Activated CD4-positive, alpha-beta T cell treated with anti-CD3 and anti-CD28 coated beads for 36 hours (primary cell): ENCODE measurements at places on chromosomes 12 and 14. TPM values are rescaled to one million over a fixed set of nuclear protein-coding genes. Genes with fewer than 3 reads are reported as not detected.

IL22 gene
- 1.4 TPM for total RNA-seq

CCDC177 gene
- not detected for total RNA-seq

DNA sequence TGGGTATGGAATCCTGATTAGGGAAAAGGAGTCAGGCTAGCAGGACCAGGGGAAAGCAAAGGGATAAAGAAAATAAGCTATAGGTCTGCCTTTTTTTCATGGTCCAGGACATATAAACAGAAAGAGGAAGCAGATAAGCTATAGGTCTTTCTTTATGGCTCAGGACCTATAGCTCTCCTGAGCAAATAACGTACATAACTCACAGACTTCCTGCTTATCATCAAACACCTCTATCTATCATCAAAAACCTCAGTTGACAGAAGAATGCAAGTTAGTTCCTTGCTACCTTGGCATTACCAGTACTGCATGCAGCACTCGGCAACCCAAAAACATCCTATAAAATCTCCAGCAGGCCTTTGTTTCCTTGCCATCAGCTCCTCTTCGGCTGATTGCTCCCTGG is 238.7 kb upstream of the OR4E1 start:
- H3K27me3 ChIP-seq = no peaks in the 10 kb centered on the region
- H3K27ac ChIP-seq = peak overlapping the region; percentile 78

GPR132 gene
- total RNA-seq = 35.4 TPM

GRCh38 chr12:120327593-120327992 is at the start of gene PLA2G1B:
Gene PLA2G1B, minus strand, starts transcription at chr12:120327779. Its CDS starts 26 bp downstream, at chr12:120327753.
- H3K4me1 ChIP-seq = peaks cover 3% of the 10 kb centered on the region
- H3K27ac ChIP-seq = no peak within 1 kb of the TSS
- no peak within 1 kb of the TSS for H3K4me3 ChIP-seq
- H3K27me3 ChIP-seq = no peaks in the 10 kb centered on the region
- no peaks in the 10 kb centered on the region for H3K36me3 ChIP-seq

DNA sequence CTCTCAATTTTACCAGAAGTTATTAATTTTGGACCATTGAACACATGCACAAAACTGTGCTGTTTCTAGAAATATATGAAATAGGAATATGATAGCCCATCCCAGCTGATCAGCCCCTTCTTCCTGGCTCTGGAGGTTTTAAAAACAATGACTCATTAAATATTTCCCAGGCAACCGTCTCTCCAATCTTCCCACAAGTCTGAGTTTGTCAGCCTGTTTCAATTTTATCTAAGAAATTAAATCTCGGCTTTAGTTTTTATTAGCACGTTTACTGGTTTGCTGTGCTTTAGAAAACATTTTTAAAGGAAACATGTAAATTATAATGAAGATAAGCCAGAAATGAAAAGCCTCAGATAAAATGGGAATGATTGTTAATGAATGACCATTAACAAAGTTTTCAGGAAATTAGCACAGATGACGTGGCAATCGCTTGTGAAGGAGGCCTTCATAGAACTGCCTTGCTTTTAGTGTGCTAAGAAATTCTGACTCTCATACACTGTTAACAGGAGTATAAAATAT is 89.3 kb upstream of the RAP1B start:
- H3K4me3 ChIP-seq = no peak overlapping the region
- H3K4me1 ChIP-seq = peaks cover 6% of the 10 kb centered on the region
- H3K27ac ChIP-seq = no peak overlapping the region
- DNase-seq = no peak

LRP1 gene
- total RNA-seq = 2.7 TPM

GRCh38 chr12:13735734-13736133 is 245.7 kb downstream of the GRIN2B start:
- H3K27ac ChIP-seq = no peak overlapping the region
- no peaks in the 10 kb centered on the region for H3K4me1 ChIP-seq
- DNase-seq = no peak

- peaks cover 3% of the 10 kb centered on the region for H3K4me1 ChIP-seq
- no peaks in the 10 kb centered on the region for H3K36me3 ChIP-seq
- no peak for DNase-seq
- H3K27ac ChIP-seq = no peak overlapping the region
- H3K27me3 ChIP-seq = peaks cover 11% of the 10 kb centered on the region
Measured at GRCh38 chr12:104951759-104952509, 6.2 kb downstream of the SLC41A2 start.

GRCh38 chr12:48165089-48165981 is 8.0 kb upstream of the ASB8 start:
- H3K27me3 ChIP-seq = no peaks in the 10 kb centered on the region
- DNase-seq = peak; percentile 62
- peaks cover 7% of the 10 kb centered on the region for H3K4me1 ChIP-seq
- no peaks in the 10 kb centered on the region for H3K36me3 ChIP-seq

REC8 gene
- total RNA-seq = 27.7 TPM

- no peak for DNase-seq
- no peak overlapping the region for H3K27ac ChIP-seq
- no peaks in the 10 kb centered on the region for H3K27me3 ChIP-seq
- no peak overlapping the region for H3K4me3 ChIP-seq
- H3K36me3 ChIP-seq = no peaks in the 10 kb centered on the region
- H3K4me1 ChIP-seq = no peaks in the 10 kb centered on the region
Measured at GRCh38 chr12:70948236-70948975, 27.9 kb upstream of the PTPRR start.

DNA sequence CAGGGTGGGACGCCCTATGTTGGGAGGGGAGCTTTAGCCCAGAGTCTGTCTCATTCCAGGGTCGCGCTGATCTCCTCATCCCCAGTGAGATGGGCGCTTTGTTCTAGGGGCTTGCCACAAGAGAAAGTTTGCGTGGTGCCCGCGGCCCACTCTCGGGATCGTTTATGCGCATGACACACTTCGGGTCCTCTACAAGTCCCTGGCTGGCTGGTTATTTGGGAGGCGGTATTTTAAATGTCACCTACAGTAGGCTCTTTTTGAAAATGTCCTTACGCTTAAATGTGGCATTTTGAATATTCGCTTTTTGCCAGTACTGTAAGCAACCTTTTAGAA is 541 bp downstream of the GOLT1B start:
- H3K36me3 ChIP-seq = peaks cover 24% of the 10 kb centered on the region
- peaks cover 42% of the 10 kb centered on the region for H3K4me1 ChIP-seq
- H3K27ac ChIP-seq = no peak overlapping the region
- no peaks in the 10 kb centered on the region for H3K27me3 ChIP-seq
- peak; percentile 60 for DNase-seq

DNA sequence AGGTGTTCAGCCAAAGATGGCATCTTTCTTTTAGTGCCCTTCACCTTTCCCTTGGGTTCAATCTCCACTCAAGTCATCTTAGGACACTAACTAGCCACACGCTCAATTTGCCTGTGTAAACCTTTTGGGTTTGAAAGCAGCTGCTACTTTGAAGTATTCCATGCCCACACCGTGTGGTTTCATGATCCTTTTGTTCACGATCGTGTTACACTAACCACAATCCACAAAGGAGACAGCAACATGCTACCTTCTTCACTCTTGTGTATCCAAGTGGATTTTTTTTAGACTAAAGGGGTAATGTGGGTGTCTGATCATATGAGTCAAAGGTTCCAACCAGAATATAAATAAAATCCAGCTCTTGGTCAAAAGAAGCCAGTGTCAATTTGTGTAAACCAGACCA is 122.7 kb upstream of the FAR2 start:
- H3K36me3 ChIP-seq = no peaks in the 10 kb centered on the region
- no peak for DNase-seq
- peaks cover 14% of the 10 kb centered on the region for H3K4me1 ChIP-seq

DNA sequence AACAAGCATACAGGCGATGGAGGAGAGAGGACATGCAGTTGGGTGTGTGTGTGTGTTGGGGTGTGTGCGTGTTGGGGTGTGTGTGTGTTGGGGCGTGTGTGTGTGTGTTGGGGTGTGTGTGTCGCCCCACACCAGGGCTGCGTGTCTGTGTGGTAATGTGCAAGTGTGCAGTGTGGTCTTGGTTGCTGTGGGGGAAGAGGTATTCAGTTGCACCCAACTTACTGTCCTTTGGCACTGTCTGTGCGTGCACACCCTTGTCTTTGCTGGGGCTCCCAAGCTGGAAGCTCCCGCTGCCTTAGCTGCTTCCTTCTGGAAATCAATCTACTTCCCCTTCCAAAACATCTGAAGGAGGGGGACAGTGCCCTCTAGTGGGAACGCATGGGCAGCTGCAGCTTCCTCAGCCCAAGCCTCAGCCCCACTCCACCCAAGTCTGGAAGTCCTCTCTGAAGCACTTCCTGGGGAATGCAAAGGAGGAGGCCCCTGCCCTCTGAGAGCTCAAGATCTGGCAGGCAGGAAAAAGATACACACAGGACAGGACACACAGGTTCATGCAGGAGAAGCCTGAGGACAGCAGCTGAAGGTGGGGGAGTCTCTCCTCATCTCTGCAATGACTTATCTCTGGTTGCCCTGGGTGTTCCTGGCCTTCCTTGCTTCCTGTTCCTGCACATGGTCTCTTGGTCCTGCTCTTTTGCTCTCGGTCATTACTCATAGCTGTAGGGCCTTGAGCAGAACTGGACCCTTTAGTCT is 13.1 kb downstream of the ASIC1 start:
- H3K4me1 ChIP-seq = peaks cover 8% of the 10 kb centered on the region
- H3K27ac ChIP-seq = no peak overlapping the region
- H3K4me3 ChIP-seq = no peak overlapping the region
- H3K27me3 ChIP-seq = no peaks in the 10 kb centered on the region

MYO1H gene
- not detected for total RNA-seq

DNA sequence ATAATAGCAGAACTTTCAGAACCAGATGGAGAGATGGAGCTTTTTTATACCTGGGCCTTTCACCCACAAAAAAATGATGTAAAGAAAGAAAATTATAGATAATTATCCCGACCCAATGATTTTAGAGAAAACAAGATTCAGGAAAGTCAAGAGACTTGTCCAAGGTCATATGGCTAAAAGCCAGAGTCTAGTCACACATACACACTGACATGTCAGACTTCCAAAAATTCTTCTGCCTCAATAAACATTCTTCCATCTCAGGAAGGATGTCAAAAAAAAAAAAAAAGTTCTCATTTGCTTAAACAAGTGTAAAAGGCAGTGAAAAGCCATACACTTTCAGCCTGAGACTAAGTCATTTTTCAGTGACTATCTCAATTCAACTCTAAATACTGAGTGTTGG is 116.0 kb downstream of the PRICKLE1 start:
- DNase-seq = no peak
- H3K27ac ChIP-seq = no peak overlapping the region
- H3K27me3 ChIP-seq = peaks cover 23% of the 10 kb centered on the region
- H3K4me1 ChIP-seq = peaks cover 12% of the 10 kb centered on the region

ADAM20 gene
- 0.23 TPM for total RNA-seq
